Calu3 (cell line): ENCODE measurements at places on chromosomes 1 and 21. TPM values are rescaled to one million over a fixed set of nuclear protein-coding genes. Genes with fewer than 3 reads are reported as not detected.

DNA sequence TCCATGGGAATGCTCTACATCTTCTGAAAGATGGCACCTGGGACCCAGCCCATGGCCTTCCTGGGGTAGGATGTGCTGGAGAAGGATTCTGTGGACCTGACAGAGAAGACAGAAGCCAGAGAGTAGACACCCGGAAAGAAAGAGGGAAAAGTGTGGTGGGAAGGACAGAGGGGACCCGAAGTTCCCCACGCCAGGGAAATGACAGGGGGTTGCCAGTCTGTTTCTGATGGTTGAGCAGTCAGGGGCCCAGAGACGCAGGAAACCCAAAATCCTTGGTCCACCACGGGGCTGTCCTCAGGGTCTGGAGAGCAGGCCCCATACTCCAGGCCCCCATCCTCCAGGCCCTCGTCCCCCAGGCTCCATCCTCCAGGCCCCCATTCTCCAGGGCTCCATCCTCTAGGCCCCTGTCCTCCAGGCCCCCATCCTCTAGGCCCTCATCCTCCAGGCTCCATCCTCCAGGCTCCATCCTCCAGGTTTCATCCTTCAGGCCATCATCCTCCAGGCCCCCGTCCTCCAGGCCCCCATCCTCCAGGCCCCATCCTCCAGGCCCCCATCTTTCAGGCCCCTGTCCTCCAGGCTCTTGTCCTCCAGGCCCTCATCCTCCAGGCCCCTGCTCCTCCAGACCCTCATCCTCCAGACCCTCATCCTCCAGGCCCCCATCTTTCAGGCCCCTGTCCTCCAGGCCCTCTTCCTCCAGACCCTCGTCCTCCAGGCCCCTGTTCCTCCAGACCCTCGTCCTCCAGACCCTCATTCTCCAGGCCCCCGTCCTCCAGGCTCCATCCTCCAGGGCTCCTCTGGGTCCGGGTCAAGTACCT lies 1.0 kb upstream of the TFF2 start:
- no peak for DNase-seq

DNA sequence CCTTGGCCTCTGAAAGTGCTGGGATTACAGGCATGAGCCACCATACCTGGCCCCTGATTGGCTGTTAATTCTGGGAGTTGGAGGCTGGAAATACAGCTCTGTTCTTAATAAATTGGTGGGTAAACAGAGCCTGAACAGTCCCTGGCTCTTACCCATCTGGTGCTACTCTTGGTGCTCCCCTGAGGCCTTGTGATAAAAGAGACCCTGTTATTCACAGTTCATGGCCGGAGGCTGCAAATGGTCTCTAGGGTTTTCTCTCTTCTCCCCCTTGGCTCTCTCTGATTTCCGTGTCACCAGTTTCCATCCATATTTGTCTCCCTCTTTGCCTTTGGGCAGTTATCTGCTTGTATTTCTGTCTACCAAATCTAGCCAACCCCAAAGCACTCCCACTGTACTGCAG lies 17.2 kb downstream of the NFASC start:
- no peak for DNase-seq

SLAMF9 gene
- total RNA-seq: not detected in 2 replicates

OR2T11 gene
- not detected in 2 replicates for total RNA-seq

OR2T3 gene
- not detected in 2 replicates for total RNA-seq

OR6K3 gene
- total RNA-seq: not detected in 2 replicates

DNA sequence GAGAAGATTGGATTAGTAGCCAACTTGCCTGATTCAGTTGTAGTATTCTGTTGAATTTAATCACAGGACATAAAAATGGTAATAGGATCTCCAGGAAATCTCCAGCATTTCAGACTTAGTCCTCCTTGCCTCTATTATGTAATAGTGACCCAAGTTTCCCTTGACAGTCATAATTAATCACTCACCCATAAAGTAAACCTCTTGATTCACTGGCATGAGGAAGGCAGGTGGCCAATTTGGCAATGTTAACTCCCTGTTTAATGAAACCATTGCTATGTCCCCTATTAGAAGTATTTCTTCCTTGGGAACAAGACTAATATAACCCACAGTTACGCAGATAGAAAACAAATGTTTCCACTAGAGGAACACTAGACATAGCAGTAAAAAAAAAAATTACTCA lies 604.8 kb upstream of the CXADR start:
- DNase-seq: peak; percentile 14

DBT gene
- total RNA-seq: 9.4 and 10.4 TPM in 2 replicates

DNA sequence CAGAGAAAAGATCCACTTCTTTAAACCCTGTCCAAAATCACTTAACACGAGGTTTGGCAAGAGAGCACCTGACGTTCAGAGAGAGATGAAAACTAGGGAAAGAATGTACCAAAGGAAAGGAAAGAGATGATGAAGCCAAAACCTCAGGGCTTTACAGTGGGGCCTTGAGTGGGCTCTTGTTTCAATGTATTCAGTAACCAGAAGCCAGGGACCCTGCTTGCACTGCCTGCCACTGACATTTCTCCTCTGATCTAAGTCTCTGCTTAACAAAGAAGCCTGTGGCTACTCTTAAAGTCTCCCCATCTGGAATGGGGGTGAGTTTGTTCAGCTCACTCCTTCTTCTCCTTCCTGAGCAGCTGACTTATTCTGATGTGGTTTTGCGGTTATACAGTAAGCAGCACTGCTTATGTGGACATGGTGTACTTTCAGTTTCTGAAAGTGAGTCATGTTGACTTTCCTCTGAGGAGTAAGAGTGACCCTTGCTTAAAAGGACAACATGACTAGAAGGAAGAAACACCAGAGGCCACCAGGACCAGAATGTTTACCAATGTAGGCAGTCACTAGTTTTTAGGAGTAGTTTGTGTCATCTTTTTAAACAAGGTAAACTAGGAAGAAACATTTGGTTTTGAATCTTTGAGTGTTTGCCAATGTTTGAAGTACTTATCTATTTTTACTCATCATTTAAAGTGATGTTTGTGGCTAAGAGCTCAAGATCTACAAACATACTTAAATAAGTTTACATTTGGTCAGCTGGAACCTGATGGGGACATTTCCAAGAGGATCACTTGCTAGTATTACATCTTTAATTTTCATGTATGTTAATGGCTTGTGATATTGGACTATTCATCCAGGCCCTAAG lies 87.4 kb downstream of the FASLG start:
- DNase-seq: peak; percentile 67

- DNase-seq: no peak
Observed at GRCh38 chr1:4657244-4657789, 2.9 kb downstream of the AJAP1 start.

HLX gene
- 0.09 and 0.32 TPM in 2 replicates for total RNA-seq

DNA sequence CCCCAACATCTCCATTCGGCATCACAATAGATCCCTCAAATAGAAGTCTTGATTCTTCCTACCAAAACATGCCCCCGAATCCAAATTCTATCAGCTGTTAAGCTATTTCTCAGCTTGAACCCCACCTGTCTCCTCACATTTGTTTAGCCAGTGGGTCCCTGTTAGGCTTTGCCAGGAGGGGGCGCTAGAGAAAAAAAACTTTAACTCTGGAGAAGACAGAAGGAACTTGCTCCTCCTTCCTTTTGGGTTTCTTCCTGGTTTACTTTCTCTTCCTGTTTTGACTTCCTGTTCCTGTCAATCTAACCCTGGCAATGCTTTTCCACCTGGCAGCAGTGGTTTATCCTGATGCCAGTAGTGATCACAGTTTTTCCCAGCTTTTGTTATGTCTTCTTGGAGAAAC lies 95.6 kb upstream of the KCNK1 start:
- DNase-seq: peak; percentile 69

DNA sequence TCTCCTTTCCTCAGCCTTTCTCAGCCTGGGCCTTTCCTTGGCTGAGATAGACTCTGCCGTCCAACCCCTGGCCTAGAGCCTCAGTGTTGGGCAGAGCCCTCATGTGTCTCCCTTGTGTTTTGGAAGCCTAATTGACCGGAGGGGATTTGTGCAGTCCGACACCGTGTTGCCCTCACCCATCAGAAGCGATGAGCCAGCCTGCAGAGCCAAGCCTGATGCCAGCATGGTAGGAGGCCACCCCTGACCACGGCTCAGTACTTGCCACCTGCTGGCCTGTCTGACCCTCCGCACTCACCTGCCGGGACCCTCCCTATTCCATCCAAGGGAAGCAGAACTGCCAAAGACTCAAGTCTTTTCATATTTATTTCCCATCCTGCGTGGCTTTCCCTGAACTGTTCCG lies 9.3 kb upstream of the SFN start:
- no peak for DNase-seq

- DNase-seq: no peak
Observed at GRCh38 chr1:92768296-92768695, 16.6 kb downstream of the EVI5 start.

GRCh38 chr1:57013522-57013921 lies 47.7 kb upstream of the C8B start:
- no peak for DNase-seq

- no peak for DNase-seq
Observed at GRCh38 chr1:71881611-71882010, 400.7 kb downstream of the NEGR1 start.

DNA sequence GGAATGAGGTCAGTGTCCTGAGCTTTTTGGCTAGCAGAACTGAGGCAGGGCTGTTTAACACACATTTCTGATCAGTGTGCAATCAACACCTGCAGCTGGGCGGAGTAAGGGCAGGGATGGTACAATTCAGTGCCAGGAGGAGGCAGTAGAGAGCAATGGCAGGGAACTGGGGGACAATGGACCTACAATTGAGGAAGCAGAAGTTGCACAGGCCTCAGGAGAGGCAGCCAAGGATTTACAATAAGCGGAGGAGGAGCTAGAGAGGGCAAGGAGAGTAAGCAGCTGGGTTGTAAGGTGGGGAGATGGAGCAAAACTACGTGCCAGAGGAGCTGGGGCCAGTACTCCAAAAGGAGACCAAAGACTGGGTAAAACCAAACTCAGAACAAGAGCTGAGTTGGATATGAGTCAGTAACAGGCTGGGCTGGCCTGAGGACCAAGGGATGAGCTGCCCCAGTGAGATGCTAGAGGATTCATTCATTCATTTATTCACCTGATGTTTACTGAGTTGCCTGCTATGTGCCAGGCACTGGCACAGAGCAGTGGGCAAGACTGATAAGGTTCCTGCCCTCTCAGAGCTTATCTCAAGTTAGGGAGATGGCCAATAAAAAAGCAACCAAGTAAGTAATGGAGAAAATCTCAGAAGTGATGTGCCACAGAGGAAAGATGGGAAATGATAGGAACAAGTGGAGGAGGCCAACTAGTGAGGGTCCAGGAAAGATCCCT lies 10.4 kb upstream of the GALE start:
- peak; percentile 45 for DNase-seq

GRCh38 chr1:210239349-210240111 lies 6.9 kb downstream of the SERTAD4 start:
- DNase-seq: peak; percentile 36

CHODL gene
- total RNA-seq: not detected in 2 replicates

CCDC190 gene
- total RNA-seq: not detected in 2 replicates

EXTL1 gene
- not detected in 2 replicates for total RNA-seq

- DNase-seq: peak; percentile 76
Observed at GRCh38 chr1:168112673-168113305, 23.9 kb downstream of the GPR161 start.

DNA sequence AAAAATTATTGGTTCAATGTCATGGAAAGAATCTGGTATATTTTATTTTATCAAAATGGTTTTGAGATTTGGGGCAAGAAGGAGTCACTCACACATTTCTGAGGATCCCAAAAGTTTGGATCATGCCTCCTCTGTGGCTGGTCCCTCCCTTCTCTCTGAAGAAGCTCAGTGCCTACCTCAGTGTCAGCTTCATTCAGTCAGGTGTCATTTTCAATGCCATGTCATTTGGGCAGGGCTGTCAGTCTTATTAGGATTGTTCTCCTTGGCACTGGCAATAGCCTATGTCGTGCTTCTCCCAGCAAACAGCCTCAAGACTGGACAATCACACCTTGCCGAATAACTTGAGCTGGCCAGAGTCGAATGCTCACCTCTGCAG lies 264.5 kb upstream of the CAMK1G start:
- no peak for DNase-seq
